Stimulated activated CD4-positive, alpha-beta T cell treated with anti-CD3 and anti-CD28 coated beads, Interleukin-15, amount 100 ng/mL, for 1 hour (primary cell): ENCODE measurements at places on chromosomes 6 and 20.

DNA sequence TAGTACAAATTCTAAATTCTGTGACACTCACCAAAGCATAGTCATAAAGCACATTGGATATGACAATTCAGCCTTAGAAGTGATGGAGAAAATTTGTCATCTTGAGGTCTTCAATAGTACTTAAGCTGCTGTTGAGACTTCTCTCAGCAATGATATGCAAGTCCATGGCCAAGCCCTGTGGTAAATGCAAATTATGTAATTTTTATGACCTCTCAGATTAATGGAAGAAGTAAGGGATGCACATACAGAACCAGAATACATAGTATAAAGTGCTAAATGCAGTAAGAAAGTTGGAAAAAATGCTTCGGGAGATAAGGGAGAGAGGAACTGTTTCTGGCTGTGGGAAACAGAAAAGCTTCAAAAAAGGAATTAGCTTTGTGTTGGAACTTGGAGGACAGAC lies 700.7 kb downstream of the RNF144B start:
- no peak for DNase-seq

GRCh38 chr6:137776256-137776655 lies 90.8 kb upstream of the TNFAIP3 start:
- DNase-seq, result no peak

DNA sequence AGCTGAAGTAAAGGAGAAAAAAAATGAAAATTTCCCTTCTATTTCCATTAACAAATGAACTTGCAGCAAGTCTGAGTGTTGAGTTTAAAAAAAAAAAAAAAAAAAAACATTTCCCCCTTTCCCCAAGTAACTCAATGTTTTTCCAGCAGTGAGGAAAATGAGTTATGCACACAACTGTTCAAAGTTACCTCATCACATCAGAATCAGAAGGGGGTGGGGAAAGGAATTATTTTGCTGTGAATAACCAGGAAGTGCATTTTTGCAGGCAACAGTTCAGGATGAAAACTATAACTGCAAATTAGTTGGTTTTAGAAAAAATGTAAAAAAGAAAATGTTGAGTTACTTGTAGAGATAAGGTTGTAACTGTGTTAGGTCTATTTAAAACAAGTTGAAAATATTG lies 568.9 kb upstream of the CITED2 start:
- no peak for DNase-seq

- no peak for DNase-seq
Measured at GRCh38 chr20:19549896-19550295, 208.2 kb upstream of the RIN2 start.
